ENCODE measurements at places on chromosomes 12 and 14.

DNA sequence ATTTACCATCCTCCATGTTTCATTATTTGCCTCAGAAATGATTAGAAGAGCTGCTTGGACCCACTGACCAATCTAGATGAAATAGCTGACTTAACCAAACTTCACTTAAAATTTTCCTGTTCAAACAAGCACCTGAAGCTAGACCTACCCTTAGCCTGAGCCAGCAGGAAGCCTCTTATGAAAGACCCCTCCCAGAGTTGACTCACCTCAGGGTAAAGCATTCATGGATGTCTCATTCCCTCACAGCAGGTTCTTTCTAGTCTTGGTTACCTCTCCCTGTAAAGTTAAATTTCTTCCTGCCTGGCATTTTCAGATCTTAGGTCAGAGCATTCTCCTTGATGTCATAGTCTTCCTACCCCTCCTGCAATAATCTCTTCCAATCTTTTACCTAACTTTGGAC is 1209.8 kb downstream of the FLRT2 start:
- no peak for DNase-seq

GRCh38 chr12:3101309-3102024 is 24.3 kb downstream of the TSPAN9 start:
- no peak for DNase-seq

DNA sequence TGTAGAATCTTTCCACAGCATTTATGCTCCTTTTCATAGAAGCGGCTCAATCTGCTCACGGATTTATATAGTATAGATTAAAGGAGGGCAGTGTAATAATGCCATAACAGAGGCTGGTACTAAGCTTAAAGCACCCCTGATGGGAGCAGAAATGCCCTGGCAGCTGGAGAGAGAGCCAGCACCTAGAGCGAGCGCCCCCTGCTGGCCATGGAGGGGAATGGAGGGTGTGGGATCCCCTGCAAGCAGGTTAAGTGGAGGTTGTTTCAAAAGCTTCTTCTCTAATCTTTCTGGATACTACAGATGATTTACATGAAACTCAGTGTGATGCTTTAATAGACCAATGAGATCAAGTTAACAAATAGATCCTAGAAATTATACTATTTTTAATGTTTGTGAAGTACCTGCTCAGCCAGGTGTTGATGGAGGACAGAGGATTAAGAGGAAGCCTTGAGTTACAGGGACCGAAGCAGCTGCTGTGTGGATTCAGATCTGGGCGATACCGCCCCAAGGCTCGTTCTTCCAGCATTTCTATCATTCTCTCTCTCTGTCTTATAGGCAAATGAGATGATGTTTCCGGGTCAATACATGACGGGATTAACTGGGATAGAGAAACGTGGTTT is 1519.3 kb upstream of the TMEM132C start:
- no peak for DNase-seq

- DNase-seq = no peak
Observed at GRCh38 chr14:101862177-101862576, 100.7 kb downstream of the PPP2R5C start.

DNA sequence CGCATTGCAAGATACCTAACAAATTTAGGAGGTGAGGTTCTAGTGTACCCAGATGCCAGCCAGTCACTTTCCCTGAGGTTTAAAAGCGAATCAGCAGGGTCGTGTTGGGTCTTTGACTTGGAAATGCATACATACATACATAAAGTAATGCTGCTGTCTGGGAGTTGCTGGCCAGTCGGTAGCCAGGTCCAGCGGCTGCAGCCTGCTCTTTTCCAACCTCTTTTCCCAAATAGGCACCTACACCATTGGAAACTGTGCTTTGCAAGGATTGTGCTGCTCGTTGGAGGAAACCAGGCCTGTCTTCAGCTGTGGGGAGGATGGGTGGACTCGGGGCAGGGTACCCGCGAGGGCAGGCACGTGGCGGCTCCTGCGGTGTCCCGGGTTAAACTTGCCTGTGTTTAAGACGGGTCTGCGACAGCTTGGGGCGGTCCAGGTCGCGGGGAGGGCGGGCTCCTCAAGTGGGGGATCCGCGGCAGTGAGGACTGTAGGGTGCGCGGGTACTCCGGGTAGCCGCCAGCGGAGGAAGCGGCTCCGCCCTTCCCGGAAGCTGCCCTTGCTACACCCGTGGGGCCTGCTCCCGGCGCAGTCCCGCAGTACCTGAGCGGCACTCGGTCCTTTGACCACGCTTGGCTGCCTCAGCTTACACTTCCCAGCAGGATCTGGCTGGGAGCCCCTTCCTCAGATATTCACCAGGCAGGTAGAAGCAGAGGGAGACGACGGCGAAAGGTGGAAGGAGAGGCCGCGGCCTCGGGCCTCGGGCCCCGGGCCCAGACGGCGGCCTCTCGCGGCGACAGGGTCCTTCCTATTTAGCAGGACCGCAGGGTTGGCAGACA is 2.7 kb downstream of the TTC6 start:
- DNase-seq = no peak

DNA sequence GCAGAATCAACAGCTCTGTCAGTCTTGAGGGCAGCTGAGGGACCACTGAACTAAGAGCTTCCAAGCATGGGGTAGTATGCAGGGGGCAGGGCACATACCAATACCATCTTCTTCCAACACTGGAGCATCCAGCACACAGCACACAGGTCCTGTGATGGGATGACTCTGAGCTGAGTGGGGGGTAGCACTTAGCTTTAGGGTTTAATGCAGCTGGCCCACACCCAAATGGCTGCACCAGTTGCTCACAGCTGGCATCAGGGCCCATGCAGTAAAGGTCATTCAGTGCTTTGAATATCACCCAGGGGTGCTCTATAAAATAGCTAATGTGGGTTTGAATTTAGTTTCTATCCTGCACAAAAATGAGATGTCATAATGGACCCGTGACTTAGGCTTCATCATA is 1.7 kb downstream of the FAM186B start:
- no peak for DNase-seq

DNA sequence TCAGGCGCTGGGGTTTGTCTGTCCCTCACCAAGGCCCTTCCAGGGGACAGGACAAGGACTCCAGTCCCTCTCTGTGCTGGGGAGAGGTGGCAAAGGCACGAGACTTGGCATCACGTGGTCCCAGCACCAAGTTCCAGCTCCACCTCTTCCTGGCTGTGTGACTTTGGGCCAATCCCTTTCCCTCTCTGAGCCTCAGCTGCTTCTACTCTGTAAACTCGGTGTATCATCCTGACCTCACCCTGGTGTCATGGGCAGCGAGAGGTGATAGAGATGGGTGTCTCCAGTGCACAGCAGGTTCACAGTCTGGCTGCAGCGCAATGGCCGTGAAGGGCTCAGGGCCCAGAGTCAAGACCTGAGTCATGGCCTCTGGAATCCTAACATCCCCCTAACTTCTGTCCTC is 54.0 kb downstream of the MVK start:
- no peak for DNase-seq

DNA sequence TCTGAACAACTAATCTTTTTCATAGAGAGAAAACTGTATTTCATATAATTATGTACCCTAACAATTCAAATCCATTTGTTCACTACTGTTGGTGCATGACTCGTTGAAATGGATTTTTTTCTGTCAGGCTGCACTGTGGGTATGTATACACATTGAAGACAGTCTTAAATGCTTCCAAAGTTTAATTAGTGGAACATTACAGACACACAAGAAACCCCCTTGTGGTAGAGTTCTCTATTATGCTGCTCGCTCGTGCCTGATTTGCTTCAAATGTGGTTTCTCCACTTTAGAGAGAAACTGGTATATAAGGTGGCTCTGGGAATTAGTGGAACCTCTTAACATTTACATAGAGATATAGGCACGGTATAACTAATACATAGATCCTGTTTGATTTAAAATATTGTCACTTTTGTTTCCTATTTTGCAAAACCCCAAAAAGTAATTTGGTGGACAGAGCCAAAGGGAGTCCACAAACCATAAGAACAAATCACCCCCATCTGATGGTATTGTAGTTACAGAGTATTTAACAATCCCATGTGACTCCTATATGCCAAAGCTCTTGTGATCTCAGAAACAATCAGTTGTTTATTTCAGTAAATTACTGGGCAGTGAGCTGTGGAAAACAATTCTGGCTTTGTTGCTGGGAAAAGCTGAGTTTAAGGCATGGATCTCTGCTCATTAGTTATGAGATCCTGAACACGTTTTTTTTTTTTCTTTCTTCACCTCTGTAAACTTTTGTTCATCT is 159.5 kb downstream of the BRMS1L start:
- DNase-seq = no peak
